ENCODE measurements at places on chromosomes 11 and 22. TPM values are rescaled to one million over a fixed set of nuclear protein-coding genes. Genes with fewer than 3 reads are reported as not detected.

BEST1 gene
- total RNA-seq, result 4.6 TPM

IGF2 gene
- total RNA-seq, result 2.9 TPM

APOA4 gene
- not detected for total RNA-seq

TSSK2 gene
- total RNA-seq, result not detected

OR4A15 gene
- not detected for total RNA-seq

ISX gene
- total RNA-seq, result not detected

SCO2 gene
- 3.9 TPM for total RNA-seq

MACROD1 gene
- 15.1 TPM for total RNA-seq

CD3D gene
- total RNA-seq, result not detected

SYT13 gene
- 5.4 TPM for total RNA-seq

OR8B3 gene
- not detected for total RNA-seq

OR51B4 gene
- not detected for total RNA-seq

KREMEN1 gene
- total RNA-seq, result 4.7 TPM

OR52A1 gene
- total RNA-seq, result not detected

OR52J3 gene
- not detected for total RNA-seq

TMX2 gene
- total RNA-seq, result 149 TPM

RIN1 gene
- 31.6 TPM for total RNA-seq

GUCY1A2 gene
- 0.08 TPM for total RNA-seq

AQP11 gene
- total RNA-seq, result 1.4 TPM

MUC15 gene
- total RNA-seq, result not detected

OR52I2 gene
- not detected for total RNA-seq

LZTR1 gene
- 12.6 TPM for total RNA-seq

OSM gene
- not detected for total RNA-seq

SPON1 gene
- total RNA-seq, result not detected

CCDC34 gene
- total RNA-seq, result 22.7 TPM

PKNOX2 gene
- total RNA-seq, result 0.02 TPM

SCN4B gene
- total RNA-seq, result 0.04 TPM

MMP13 gene
- 0.08 TPM for total RNA-seq

MS4A4A gene
- not detected for total RNA-seq

ANO9 gene
- total RNA-seq, result 0.70 TPM

ST14 gene
- total RNA-seq, result 0.04 TPM

MOGAT2 gene
- not detected for total RNA-seq

TRIM49 gene
- total RNA-seq, result 0.09 TPM

KDM2A gene
- 43.2 TPM for total RNA-seq

NFAM1 gene
- total RNA-seq, result not detected

ZDHHC13 gene
- total RNA-seq, result 16.1 TPM

C11orf87 gene
- total RNA-seq, result 0.02 TPM

ACTN3 gene
- total RNA-seq, result 0.10 TPM

PICK1 gene
- total RNA-seq, result 13.3 TPM

CABP4 gene
- not detected for total RNA-seq

ZNF215 gene
- 0.86 TPM for total RNA-seq

OR5D18 gene
- not detected for total RNA-seq

GDPD4 gene
- not detected for total RNA-seq

OR56A1 gene
- total RNA-seq, result not detected

Measured in A549 treated with AZD2906 at 1 μM for 4 hours (cell line).